ENCODE measurements at places on chromosomes 1 and 21.
A peak's percentile ranks its signal among the peaks of the same experiment; 100 is the strongest.

DNA sequence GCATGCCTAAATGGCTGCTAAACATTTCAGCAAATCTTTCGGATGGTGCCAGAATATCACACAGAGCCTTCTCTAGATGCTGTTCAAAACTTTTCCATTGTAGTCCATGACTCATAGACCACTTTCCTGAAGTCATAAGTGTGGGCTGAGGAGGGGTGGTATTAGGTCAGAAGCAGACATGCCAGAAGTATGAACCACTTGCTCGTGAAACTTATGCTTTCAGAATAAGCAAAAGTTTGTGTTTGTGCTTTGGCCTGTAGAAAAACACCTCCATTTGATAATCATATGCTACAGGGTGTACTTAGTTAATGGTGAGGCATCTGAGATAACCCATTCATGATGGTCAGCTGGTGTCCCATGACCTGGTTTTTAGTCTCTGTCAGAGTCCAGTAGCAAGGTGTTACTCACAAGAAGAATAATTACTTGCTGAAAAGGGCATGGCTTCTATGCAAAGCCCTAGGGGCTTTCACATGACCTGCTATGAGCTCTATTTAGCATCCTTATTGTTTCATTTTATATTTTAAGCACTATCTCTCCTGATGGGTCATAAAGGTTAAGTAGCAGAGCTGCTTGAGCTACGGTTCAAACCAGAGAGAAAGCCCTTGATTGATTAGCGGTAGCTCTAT, 183.1 kb upstream of the IVNS1ABP start:
- peak; percentile 67 for DNase-seq

DNA sequence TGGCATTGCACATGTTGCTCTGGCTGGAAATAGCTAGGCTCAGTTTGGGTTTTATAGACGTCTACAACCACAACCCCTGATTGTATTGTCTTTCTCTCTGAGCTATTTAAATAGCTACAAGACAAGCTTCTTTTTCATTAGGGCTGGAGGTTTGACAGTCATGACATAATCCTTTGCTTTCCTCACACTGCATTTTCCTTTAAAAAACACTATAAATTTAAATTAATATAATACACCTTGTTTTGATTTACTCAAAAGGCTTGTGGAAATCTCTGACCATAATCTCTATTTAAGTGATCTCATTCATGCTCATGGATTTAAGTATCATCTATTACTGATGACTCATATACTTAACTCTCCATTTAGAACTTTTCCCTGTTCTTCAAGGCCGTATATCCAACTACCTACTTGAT, 50.4 kb upstream of the PTGFR start:
- DNase-seq, result no peak

- no peak for DNase-seq
Measured at GRCh38 chr1:177360791-177361190, 190.0 kb downstream of the BRINP2 start.

DNA sequence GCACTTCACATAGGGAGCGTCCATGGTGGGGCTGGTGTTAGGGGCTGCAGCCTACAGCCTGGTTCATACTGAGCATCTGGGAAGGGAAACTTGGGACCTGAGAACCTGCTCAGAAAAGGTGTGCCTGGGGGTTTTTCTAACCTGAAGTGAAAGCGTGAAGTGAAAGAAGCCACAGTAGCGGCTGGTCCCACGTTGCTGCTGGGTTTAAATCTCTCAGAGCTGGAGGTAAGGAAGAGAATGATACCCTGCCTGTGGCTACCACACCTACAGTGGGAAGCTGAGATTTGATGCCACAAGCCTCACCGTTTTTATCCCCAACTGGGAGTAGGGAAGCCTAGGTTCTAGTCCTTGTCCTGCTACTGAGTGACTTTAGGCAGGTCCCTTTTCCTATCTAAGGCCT, 21.0 kb upstream of the FUCA1 start:
- DNase-seq, result no peak

- DNase-seq, result no peak
Measured at GRCh38 chr1:161379071-161379470, 11.4 kb upstream of the CFAP126 start.
